ENCODE measurements at places on chromosomes 3 and 15. TPM values are rescaled to one million over a fixed set of nuclear protein-coding genes. Genes with fewer than 3 reads are reported as not detected.

The CDCP1 gene
- total RNA-seq: 0.31 TPM

The BMF gene
- total RNA-seq: 9.6 TPM

The RAB5A gene
- total RNA-seq: 48.3 TPM

The ANKUB1 gene
- total RNA-seq: 2.2 TPM

The KCNAB1 gene
- total RNA-seq: 2.0 TPM

The STXBP5L gene
- total RNA-seq: 5.4 TPM

The CPLX3 gene
- total RNA-seq: 0.30 TPM

The ROBO2 gene
- 39.4 TPM for total RNA-seq

The ISLR gene
- total RNA-seq: 1.6 TPM

The CPNE9 gene
- 0.81 TPM for total RNA-seq

The ADAMTSL3 gene
- total RNA-seq: 0.43 TPM

The LRRFIP2 gene
- 29.6 TPM for total RNA-seq

The PLSCR2 gene
- total RNA-seq: not detected

The COL7A1 gene
- total RNA-seq: 11.3 TPM

The SLC28A2 gene
- 0.30 TPM for total RNA-seq

The TGM5 gene
- 0.10 TPM for total RNA-seq

The SLC35A5 gene
- total RNA-seq: 22.1 TPM

The RFC4 gene
- total RNA-seq: 17.2 TPM

The CYB561D2 gene
- 28.7 TPM for total RNA-seq

The IQCB1 gene
- 37.2 TPM for total RNA-seq

- no peak for ATAC-seq
Observed at GRCh38 chr3:192801985-192802384, 74.6 kb upstream of the FGF12 start.

GRCh38 chr3:119258915-119259314 is 18.2 kb upstream of the B4GALT4 start:
- no peak for ATAC-seq

- ATAC-seq: no peak
Observed at GRCh38 chr3:61092870-61093269, 158.4 kb downstream of the FHIT start.

GRCh38 chr3:136120373-136121348 is 75.5 kb downstream of the MSL2 start:
- peak; percentile 100 for ATAC-seq

DNA sequence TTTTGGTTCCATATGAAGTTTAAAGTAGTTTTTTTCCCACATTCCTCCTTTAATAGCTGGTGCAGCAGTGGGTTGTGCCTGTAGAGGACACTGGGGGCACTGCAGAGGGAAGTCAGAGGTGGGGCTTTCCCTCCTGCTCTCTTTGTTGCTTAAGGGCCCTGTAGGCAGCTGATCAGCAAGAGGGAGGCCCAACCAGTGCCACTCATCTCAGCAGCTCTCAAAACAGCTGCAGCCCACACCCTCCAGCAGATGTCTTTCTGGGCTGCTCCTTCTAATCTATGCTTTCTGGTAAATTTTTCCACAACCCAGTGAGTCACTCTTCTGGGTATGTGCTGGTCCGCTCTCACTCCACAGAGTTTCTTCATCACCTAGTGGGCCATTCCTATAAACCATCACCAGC is 263.8 kb downstream of the FEZF2 start:
- ATAC-seq: peak; percentile 99

GRCh38 chr3:440826-441225 is 244.3 kb downstream of the CHL1 start:
- no peak for ATAC-seq

GRCh38 chr3:9600597-9600996 is 47.0 kb upstream of the LHFPL4 start:
- ATAC-seq: no peak

DNA sequence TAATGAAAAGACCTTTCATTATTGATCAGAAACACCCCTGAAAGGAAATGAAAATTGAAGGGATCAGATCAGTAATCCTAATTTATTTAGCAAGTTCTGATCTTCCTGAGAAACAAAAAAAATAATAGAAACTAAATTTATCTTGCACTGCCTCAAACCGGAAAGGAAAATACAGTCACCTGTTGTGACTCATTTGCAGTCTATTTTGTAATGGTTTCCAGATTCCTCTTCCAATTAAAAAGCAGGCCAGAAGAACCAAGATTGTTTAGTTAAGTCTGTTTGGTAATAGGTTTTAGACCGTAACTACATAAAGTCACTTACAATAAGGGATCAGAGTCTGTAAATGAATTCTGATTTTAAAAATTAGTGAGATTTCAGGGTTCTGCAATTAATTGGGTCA is 49.7 kb upstream of the ATOSA start:
- no peak for ATAC-seq

DNA sequence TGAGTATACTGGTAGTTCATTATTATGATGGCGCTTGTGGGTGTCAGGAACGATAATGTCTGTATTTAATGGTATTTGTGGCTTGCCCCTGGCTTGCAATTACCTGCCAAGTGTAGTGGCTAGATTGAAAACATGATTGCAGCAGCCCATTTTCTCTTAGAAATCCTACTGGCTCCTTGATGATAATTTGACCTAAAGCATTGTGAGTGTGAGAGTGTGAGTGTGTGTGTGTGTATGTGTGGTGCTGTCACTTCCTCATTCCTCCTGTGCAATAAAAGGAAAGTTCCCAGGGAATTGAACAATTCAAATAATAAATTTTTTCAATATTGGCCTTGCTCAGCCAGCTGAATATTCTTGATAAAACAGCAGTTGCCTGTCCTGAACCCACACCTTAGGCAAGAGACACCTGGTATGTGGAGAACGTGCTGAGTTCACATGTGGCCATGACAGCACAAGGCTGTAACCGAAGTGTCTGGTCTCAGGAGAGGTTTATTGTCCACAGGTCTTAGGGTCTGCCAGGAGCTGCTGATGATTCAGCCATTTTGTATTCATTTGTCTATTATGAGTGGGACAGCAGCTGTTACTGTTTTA is 193.3 kb downstream of the CD47 start:
- ATAC-seq: peak; percentile 62

DNA sequence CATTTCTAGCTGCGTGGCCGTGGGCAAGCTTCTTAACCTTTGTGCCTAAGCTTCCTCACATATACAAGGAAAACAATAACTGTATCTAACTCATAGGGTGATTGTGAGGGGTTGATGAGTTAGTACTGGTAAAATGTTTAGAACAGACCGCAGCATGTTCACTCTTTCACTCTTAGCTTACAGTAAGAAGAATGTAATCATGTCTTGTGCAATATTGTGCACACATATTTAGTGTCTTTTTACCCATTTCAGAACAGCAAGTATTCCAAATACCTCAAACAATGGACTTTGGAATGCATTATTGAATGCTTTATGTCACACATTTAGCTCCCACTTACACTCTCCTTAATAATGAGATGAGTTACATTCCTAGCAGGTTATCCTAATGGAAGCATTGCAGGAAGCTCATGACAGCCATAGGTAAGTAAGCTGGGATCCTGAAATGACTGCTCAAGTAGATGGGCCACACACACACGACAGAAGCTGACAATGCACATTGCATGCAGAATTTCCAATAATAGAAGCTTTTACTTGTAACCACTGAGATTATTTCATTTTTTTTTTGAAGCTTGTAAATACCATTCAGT is 468.9 kb upstream of the WNT5A start:
- ATAC-seq: no peak

DNA sequence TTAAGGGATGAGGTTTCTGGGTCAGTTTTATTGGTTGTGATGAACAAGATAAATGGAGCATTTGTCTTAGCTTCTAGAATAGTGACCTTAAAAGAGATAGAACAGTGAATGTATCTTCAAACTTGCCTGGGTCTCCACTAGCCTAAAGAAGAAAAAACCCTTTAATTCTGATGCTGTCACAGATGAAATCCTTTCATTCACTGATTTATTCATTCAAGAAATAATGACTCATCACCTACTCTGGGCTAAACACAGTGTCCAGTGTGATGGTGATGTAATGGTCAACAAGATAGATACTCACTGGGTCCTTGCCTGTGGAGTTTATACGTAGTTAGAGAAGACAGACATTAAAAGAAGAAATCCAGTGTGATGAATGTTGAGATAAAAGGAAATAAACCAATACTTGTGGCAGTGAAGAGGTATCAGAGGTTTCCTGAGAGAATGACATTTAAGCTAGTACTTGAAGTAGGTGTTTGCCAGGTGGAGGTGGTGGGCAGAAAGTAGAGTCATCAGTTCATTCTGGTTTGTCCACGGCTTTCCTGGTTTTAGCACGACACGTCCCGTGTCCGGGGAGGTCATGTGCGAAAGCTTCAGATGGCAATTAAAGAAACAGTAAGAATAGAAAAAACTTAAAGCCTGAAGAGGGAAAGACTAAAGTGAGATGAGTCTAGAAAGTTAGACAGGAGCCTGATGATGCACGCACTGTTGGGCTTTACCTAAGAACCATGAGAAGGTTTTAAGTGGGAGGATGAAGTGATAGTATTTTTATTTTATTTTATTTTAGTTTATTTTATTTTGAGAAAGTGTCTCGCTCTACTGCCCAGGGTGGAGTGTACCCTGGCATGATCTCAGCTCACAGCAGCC is 18.5 kb downstream of the PAK2 start:
- peak; percentile 100 for ATAC-seq

GRCh38 chr15:60534546-60534945 is 55.6 kb upstream of the ICE2 start:
- ATAC-seq: no peak

GRCh38 chr3:86954747-86955146 is 36.2 kb downstream of the VGLL3 start:
- ATAC-seq: no peak

GRCh38 chr15:48564690-48565089 is 80.8 kb downstream of the FBN1 start:
- ATAC-seq: peak; percentile 10

DNA sequence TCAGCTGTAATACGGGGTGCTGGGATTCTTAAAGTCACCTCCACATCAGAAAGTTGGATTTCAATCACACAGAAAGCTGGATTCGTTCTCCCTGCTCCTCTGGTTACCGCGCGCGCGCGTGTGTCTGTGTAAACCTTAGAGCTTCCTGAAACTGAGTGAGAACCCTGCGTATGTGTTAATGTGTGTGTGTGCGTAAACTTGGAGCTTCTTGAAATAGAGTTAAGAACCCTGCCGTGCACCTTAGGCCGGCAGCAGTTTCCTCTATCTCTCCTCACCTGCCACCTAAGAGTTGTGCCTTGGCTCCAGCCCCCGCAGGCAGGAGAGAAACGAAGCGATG is 531 bp downstream of the LZTFL1 start:
- peak; percentile 36 for ATAC-seq

DNA sequence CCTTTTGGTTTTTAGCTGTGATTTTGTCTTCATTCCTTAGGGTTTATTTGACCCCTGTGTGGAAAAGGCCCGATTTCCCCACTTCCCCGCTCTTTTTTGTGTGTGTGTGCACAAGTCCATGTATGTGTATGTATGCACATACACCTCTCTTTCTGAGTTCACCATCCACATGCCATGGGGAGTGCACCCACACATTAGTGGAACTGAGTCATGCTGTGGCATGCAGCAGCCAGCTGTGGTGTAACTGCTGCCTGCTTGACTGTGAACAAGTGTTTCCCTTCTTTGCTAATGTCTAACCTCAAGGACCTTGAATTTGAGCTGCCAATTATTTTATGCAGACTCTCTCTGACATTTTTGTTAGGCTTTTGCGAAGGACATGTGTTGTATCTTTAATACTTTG is 434.9 kb upstream of the TPM1 start:
- no peak for ATAC-seq

DNA sequence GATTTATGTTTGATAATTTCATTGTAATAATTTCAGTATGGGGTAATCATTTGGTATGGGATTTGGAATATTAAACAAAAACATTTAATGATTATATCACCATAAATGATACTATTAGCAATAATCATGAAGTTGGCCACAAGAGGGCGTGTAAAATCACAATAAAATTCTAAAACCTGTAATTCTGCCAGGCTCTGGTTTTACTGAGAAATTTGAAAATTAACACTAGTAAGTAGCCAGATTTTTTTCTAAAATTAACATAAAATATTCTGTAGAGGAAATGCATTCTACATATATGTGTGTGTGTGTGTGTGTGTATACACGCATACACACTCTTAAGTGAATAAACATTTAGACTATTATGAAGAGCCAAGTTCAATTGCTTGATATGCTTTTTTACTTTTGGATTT is 40.5 kb downstream of the FEZF2 start:
- no peak for ATAC-seq

GRCh38 chr3:31732548-31732947 is 199.8 kb downstream of the STT3B start:
- no peak for ATAC-seq

DNA sequence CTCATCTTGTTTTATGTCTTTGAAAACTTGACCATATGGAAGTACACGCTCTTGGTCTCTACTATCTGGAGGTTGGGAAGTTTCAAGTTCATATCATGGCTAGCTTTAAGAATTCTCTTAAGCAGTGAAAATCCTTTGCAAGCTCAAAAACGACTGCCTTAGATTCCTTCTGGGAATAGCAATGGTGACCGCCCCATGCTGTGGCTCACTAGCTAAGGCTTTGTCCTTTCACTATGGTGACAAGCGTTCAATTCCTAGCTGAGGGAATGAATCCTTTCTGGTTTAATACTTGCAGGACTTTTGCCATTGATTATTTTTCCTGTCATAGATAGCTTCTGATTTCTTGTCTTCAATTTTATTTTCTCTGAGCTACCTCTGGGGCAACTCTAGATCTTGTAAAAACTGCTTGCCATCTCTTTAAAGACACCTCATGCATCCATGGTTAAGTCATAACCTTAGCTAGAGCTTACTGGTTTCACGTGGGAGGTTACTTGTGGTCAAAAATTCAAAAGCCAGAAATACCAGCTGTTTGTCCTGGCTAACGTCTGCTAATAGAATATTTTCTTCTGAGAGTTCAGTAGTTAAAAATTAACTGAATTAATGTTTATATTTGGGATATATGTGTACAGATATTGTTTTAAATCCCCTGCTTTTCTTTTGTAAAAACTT is 673.4 kb upstream of the CBLB start:
- no peak for ATAC-seq

- no peak for ATAC-seq
Observed at GRCh38 chr3:15681668-15682067, 80.1 kb downstream of the BTD start.

- ATAC-seq: no peak
Observed at GRCh38 chr3:58478781-58479180, 13.1 kb upstream of the KCTD6 start.

- ATAC-seq: no peak
Observed at GRCh38 chr3:194051366-194052149, 84.4 kb upstream of the HES1 start.

- ATAC-seq: no peak
Observed at GRCh38 chr3:195899701-195900435, 8.5 kb downstream of the TNK2 start.

- ATAC-seq: peak; percentile 80
Observed at GRCh38 chr3:16884748-16885592, at the start of gene PLCL2. TSS of gene PLCL2 (plus strand) at chr3:16884955. CDS start at chr3:16885040, 85 bp downstream.

DNA sequence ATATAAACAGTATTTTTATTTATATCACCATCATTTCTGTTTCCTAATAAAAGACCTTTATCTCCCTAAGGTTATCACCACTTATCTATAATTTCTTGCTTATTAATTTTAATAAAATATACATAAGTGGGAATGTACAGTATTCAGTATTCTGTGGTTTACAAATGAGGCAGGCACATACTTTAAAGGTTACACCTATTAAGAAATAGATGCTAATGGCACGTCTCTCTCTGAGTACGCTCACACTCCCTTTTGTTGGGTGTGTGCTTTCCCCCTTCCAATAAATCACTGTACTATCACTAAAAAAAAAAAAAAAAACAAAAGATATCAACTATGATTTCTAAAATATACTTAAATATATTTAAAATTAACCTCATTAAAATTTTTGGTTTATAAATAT is 8.9 kb downstream of the OXNAD1 start:
- no peak for ATAC-seq

GRCh38 chr3:158050461-158050860 is 55.8 kb downstream of the SHOX2 start:
- no peak for ATAC-seq

- ATAC-seq: peak; percentile 97
Observed at GRCh38 chr15:90143166-90143655, 40.9 kb upstream of the IDH2 start.
